ENCODE measurements at places on chromosomes 4 and X.

- no peak for DNase-seq
Observed at GRCh38 chrX:40307871-40308270, 210.1 kb upstream of the BCOR start.

- DNase-seq, result no peak
Observed at GRCh38 chrX:95728446-95728845, 956.2 kb upstream of the DIAPH2 start.

- no peak for DNase-seq
Observed at GRCh38 chrX:71995122-71995521, 84.5 kb downstream of the NHSL2 start.

GRCh38 chr4:165437691-165438090, 58.9 kb downstream of the CPE start:
- no peak for DNase-seq

DNA sequence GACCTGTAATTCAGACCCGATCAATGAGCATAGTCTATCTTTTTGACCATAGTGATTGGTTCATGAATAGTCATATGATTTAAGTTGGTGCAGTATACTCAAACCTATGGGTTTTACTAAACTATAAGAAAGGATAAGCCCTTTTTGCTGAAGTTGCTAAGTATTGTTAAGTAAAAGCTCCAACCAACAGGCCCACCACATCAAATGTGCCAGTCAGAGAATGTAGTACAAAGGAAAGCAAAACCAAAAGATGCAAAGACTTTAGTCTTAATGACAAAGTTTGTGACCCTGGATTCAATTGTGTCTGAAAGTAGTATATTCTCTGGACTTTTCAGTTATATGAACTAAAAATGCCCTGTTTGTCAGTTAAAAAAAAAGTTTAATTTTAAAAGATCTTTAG, 208.1 kb upstream of the TET2 start:
- no peak for DNase-seq

GRCh38 chr4:134470544-134470943, 269.0 kb upstream of the PABPC4L start:
- no peak for DNase-seq

DNA sequence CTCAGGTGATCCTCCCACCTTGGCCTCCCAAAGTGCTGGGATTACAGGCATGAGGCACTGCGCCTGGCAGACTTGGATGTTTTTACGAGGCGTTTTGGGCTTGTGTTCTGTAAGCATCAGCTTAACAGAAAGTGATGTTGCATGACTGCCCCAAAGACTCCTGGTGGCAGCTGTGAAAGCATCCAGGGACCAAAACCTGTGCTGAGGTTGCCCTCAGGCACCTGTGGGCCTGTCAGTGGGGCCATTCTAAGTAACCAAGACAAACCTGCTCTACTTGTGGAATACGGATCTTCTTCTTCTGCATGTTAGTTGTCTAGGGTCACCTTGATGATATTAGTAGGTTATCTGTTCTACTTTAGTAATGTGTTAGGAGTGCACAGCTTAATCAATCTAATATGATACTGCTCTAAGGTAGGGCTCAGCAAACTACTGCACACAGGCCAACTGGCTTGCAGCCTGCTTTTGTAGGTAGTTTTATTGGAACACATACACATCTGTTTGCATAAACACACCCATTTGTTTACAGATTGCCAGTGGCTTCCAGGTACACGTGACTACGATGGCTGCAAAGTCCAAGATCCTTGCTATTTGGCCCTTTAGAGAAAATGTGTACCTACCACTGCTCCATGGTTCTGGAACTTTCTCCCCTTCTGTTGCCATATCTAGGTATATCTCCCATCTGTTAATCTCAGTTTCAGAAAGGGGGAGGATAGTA, 136.7 kb downstream of the GPR143 start:
- no peak for DNase-seq

Data from non-pigmented ciliary epithelial cell (primary cell).